ENCODE measurements at places on chromosomes 1 and 21. TPM values are rescaled to one million over a fixed set of nuclear protein-coding genes. Genes with fewer than 3 reads are reported as not detected.

SYDE2 gene
- 13.0 TPM for total RNA-seq

CLCA1 gene
- total RNA-seq: not detected

GBP4 gene
- total RNA-seq: 8.8 TPM

RNU1-1 gene
- under 0.01 TPM for total RNA-seq

LRRC3 gene
- 1.2 TPM for total RNA-seq

FCAMR gene
- total RNA-seq: not detected

KIAA1614 gene
- under 0.01 TPM for total RNA-seq

FCRLA gene
- 2.6 TPM for total RNA-seq

FNDC5 gene
- 12.1 TPM for total RNA-seq

DNA sequence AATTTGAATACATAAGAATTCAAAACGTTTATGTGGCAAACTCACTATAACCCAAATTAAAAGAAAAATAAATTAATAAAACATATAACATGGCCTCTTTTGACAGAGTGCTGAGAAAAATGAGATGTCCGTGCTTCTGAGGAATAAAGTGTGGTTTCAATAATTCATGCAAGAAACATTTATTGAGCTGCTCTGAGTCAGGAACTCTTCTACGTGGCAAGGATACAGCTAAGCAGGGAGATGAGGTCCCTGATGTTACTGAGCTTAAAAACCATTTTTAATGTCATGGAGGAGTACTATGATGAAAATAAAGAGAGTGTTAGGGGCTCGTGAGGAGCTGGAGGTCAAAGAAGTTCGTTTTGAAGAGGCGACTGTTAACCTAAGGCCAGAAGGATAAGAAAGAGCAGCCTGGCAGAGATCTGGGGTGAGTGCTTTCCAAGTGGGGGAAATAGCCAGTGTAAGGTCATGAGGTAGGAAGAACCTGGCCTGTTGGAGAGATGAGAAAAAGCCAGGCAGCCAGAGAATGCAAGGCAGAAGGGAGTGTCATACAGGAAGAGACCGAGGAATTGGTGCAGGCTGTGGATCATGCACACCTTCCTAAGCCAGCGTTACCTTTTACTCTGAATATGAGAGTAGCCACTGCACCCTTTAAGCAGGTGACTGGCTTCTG is 182.2 kb upstream of the DUSP10 start:
- no peaks in the 10 kb centered on the region for H3K36me3 ChIP-seq
- H3K4me1 ChIP-seq: no peaks in the 10 kb centered on the region
- H3K27me3 ChIP-seq: no peaks in the 10 kb centered on the region

- H3K27me3 ChIP-seq: no peaks in the 10 kb centered on the region
- H3K27ac ChIP-seq: peak overlapping the region; percentile 77
- DNase-seq: peak; percentile 75
- no peaks in the 10 kb centered on the region for H3K4me1 ChIP-seq
- H3K36me3 ChIP-seq: no peaks in the 10 kb centered on the region
- H3K4me3 ChIP-seq: no peak overlapping the region
Observed at GRCh38 chr1:244614113-244614836, 38.7 kb upstream of the DESI2 start.

- peaks cover 40% of the 10 kb centered on the region for H3K36me3 ChIP-seq
- no peaks in the 10 kb centered on the region for H3K4me1 ChIP-seq
- no peak overlapping the region for H3K27ac ChIP-seq
- DNase-seq: no peak
Observed at GRCh38 chr1:48726557-48727215, 50.0 kb downstream of the BEND5 start.

DNA sequence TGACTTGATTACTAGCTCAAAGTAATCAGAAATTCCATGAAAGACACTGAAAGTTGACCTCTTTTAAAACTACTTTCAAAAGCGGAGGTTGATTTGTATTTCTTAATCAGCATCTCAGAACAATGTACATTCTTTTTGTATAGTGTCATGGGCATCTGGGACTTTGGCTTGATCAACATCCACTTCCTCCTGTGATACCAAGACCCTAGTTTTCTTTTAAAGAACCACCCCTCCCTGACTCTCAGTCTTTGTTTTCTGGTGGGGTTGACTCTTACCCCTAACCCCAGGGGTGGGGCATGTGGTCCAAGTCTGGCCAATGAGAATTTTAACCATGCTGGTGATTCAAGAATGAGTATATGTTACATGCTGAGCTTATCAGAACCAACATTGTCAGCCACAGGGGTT is 21.7 kb upstream of the IRF2BP2 start:
- peak; percentile 78 for DNase-seq
- H3K4me3 ChIP-seq: no peak overlapping the region
- no peaks in the 10 kb centered on the region for H3K36me3 ChIP-seq
- no peaks in the 10 kb centered on the region for H3K27me3 ChIP-seq
- peaks cover 4% of the 10 kb centered on the region for H3K4me1 ChIP-seq
- H3K27ac ChIP-seq: peak overlapping the region; percentile 56

GRCh38 chr1:223631473-223631872 is 34.0 kb downstream of the CAPN8 start:
- H3K27me3 ChIP-seq: no peaks in the 10 kb centered on the region
- H3K4me1 ChIP-seq: no peaks in the 10 kb centered on the region
- no peak overlapping the region for H3K4me3 ChIP-seq
- no peak for DNase-seq
- H3K27ac ChIP-seq: no peak overlapping the region

DNA sequence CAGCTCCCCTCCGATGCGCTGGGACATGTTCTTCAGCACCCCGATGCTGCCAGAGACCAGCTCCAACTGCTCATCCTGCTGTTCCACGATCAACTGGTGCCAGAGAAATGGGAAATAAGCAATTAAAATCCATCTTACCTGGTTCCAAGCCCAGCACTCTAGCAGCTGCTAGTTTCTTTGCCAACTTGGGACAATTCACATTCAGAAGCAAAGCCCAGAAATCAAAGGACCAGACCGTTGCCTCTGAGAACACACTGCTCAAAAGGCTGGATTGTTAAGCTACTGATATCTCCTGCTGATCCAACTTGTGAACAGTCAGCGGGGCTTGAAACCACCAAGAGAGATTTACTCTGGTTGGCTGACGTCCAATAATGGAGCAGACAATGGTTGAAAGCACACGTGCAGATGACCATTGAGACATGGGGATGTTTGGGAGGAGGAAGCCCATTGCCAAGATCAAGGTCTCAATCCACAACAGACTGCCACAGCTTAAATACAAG is 34.4 kb downstream of the STX6 start:
- no peaks in the 10 kb centered on the region for H3K27me3 ChIP-seq
- no peaks in the 10 kb centered on the region for H3K4me1 ChIP-seq
- H3K36me3 ChIP-seq: peaks cover 95% of the 10 kb centered on the region
- H3K4me3 ChIP-seq: no peak overlapping the region
- DNase-seq: no peak

DNA sequence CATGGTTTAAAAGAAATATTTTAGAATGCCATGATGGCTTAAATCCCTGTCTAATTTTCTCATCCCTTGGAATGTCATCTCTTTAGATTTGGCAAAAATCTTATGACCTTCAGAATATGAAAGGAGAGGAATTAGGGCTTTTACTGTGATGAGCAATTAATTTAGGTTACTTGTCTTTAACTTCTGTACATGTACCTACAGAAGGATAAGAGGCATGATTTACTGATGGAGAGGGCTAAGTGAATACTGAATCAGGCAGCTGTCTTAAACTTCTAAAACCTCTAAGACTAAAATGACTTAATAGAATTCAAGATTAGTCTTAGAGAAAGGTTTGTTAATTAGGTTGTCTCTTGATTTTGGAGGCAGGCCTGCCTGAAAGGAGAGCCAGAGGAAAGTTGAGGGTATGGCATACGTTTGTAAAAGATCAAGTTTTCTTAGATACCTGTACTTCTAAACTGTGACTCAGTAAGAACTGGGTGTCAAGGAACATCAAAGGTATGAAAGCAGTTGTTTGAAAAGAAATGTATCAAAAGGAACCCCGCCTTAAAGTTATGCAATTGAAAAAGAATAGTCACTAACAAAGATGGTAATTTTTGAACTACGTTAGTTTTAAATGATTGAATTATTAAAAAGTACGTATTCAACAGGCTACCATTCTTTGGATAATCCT is 12.5 kb downstream of the MACO1 start:
- DNase-seq: no peak
- H3K36me3 ChIP-seq: peaks cover 8% of the 10 kb centered on the region
- H3K27ac ChIP-seq: no peak overlapping the region

DNA sequence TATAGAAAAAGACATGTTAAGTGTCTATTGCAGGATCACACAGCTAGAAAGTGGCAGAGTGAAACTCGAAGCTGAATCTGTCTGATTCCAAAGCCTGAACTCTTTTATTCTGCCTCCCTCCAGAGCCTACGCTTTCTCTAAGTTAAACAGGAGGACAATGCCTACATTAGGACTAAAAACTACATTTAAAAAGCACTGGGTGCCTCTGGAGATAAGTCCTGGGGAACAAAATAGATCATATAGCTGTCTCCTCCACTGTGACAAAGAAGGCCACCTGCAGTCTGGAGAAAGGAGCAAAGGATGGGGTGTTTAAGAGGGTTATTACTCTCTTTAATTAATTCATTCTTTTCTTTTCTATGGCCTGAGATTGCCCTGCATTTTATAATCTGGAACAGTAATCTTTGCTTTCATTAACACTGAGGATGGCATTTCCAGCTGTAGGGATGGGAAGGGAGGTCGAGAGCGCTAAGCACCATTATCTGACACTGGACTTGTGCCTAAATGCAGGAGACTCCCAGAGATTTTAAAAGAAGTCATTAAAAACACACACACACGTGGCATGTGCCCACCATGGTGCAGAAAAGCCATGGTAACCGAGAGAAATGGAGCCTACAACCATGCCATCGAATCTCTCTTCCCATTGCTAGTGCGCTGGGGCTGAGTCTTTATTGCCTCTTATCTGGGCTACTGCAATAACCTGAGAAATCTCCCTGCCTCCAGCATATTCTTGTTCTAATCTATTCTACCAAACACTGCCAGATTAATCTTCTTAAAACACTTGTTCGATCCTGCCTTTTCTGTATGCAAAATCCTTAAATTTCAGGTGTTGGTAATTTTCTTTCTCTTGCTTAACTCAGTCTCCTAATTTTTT is 92.2 kb downstream of the PLXNA2 start:
- no peaks in the 10 kb centered on the region for H3K27me3 ChIP-seq
- no peak for DNase-seq
- no peaks in the 10 kb centered on the region for H3K36me3 ChIP-seq
- no peak overlapping the region for H3K4me3 ChIP-seq

GRCh38 chr1:63967901-63968300 is 194.1 kb downstream of the ROR1 start:
- no peaks in the 10 kb centered on the region for H3K27me3 ChIP-seq
- H3K4me3 ChIP-seq: no peak overlapping the region
- DNase-seq: no peak
- no peaks in the 10 kb centered on the region for H3K36me3 ChIP-seq
- H3K27ac ChIP-seq: no peak overlapping the region

DNA sequence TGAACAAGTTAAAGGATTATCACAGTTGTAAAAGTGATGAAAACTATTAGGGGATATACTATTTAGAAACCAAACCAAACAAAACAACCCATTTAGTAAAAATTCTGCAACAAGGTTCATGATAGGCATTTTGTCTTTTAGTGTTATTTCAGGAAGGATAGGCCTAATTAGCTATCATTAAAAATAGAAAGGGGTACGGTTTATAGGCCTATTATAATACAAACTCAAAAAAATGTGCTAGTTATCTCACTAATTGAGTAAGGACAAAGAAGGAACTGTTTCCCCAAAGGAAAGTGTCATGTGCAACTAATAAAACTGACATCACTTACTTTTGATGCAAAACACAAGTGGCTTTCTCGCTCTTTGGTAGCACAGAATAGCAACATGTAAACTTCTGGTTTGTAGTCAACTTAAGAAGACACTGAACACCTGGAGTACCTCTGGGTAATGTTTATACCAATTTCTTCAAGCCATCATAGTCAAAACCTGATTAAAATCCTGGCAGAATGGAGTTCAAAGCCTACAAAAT is 28.5 kb downstream of the SLC16A1 start:
- no peak overlapping the region for H3K4me3 ChIP-seq
- no peak for DNase-seq

- H3K36me3 ChIP-seq: no peaks in the 10 kb centered on the region
- H3K27me3 ChIP-seq: no peaks in the 10 kb centered on the region
- peak overlapping the region; percentile 60 for H3K4me3 ChIP-seq
- H3K27ac ChIP-seq: peak overlapping the region; percentile 89
Observed at GRCh38 chr1:167455786-167456446, 62.4 kb downstream of the CD247 start.

- H3K27ac ChIP-seq: peak overlapping the region; percentile 92
- no peak overlapping the region for H3K4me3 ChIP-seq
- H3K36me3 ChIP-seq: no peaks in the 10 kb centered on the region
- peaks cover 100% of the 10 kb centered on the region for H3K4me1 ChIP-seq
- H3K27me3 ChIP-seq: no peaks in the 10 kb centered on the region
Observed at GRCh38 chr1:43545695-43546387, 15.2 kb downstream of the PTPRF start.

DNA sequence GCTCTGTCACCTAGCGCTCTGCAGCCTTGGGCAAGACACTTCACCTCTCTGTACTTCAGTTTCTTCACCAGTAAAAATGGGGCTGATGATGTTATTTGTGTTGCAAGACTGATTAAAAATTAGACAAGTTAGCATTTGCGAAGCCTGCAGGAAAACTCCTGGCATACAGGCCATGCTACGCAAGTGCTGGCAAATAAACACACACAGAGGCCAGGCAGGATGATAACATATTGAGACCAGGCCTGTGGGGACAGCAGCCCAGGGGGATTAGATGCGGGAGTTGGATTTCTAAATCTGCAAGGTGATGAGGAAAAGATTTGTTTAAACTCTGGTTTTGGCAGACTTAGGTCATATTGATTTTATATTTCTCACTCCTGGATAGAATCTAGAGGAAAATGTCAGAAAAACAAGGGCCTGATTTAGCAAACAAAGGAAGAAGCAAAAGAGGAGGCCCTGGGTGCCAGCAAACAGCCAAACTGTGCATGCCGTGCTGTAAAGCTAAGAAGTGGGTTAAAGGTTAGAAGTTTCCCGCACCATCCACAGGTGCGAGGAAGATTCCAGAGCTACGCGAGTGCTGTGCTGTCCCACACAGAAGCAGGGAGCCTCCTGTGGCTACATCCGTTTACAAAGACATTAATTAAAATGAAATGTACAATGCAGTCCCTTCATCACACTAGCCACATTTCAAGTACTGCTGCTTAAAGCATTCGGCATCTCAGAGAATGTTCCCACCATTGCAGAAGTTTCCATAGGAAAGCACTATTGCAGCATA is 532.2 kb downstream of the NPHP4 start:
- DNase-seq: no peak
- H3K27me3 ChIP-seq: peaks cover 8% of the 10 kb centered on the region
- H3K4me1 ChIP-seq: no peaks in the 10 kb centered on the region
- H3K27ac ChIP-seq: no peak overlapping the region
- no peak overlapping the region for H3K4me3 ChIP-seq
- no peaks in the 10 kb centered on the region for H3K36me3 ChIP-seq

Measured in stomach (tissue), 19 donors.